Renal cortical epithelial cell (primary cell): ENCODE measurements at places on chromosomes 1 and 21. TPM values are rescaled to one million over a fixed set of nuclear protein-coding genes. Genes with fewer than 3 reads are reported as not detected.

- DNase-seq: no peak
Observed at GRCh38 chr1:11730429-11730891, 5.5 kb upstream of the AGTRAP start.

DNA sequence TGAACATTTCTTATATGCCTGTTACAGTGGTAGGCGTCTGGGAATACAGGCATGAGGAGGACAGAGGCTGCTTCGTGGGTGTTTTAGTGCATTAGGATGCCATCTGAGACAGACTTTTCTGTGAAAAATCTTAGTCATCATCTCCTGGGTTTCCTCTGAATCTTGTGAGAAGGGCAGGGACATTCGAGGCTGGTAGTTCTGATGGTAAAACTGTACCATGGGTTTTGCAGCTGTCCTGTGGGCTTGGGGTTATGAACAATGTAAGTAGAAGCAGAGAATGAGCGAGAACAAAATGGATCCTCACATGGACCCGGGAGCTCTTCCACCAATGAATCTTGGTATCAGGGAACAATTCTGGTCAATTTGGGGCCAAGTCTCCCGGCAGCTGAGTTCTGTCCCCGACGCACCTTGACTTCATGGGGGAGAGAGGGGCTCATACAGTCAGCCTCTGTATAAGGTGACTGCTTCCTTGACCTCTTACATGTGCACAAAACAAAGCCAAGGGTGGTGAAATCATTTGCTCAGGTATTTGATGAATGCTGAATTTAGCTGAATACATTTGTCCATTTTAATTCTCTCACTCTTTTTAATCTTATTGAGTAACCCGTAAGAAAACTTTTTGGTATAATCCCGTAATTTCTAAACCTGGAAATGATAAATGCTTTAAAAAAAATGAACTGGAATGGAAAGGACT is 63.6 kb upstream of the ERRFI1 start:
- DNase-seq: peak; percentile 65

- no peak for DNase-seq
Observed at GRCh38 chr1:46001081-46001785, 131.2 kb downstream of the PIK3R3 start.

- peak; percentile 81 for DNase-seq
Observed at GRCh38 chr1:154176337-154176736, 15.6 kb downstream of the TPM3 start.

GRCh38 chr1:219337588-219337987 is 163.9 kb downstream of the LYPLAL1 start:
- no peak for DNase-seq

GRCh38 chr1:16213013-16213412 is 561 bp upstream of the ARHGEF19 start:
- DNase-seq: no peak

GRCh38 chr1:59215766-59216291 is 81.1 kb upstream of the FGGY start:
- DNase-seq: no peak

DNA sequence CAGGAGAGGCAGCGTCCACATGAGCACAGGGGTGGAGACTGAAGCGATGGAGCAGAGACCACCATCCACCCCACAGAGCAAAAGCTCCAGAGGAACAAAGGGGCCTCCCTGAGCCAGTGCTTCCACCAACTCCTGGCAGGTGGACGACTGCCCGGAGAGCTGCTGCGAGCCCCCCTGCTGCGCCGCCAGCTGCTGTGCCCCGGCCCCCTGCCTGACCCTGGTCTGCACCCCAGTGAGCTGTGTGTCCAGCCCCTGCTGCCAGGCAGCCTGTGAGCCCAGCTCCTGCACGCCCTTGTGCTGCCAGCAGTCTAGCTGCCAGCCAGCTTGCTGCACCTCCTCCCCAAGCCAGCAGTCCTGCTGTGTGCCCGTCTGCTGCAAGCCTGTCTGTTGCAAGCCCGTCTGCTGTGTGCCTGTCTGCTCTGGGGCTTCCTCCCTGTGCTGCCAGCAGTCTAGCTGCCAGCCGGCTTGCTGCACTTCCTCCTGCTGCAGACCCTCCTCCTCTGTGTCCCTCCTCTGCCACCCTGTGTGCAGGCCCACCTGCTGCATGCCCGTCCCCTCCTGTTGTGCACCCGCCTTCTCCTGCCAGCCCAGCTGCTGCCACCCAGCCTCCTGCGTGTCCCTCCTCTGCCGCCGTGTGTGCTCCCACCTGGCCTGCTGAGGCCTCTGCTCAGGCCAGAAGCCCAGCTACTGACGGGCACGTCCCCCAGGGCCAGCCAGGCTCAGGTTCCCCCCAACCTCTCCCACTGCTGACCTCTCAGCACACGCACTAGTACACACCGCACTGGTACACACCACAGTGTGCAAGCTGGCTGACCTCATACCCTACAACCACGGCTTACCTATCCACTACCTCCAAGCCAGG is 5.4 kb downstream of the KRTAP10-12 start:
- DNase-seq: no peak

- DNase-seq: no peak
Observed at GRCh38 chr1:47564570-47564969, 126.7 kb downstream of the FOXD2 start.

GRCh38 chr1:186188736-186189135 is 186.3 kb downstream of the TPR start:
- no peak for DNase-seq

DNA sequence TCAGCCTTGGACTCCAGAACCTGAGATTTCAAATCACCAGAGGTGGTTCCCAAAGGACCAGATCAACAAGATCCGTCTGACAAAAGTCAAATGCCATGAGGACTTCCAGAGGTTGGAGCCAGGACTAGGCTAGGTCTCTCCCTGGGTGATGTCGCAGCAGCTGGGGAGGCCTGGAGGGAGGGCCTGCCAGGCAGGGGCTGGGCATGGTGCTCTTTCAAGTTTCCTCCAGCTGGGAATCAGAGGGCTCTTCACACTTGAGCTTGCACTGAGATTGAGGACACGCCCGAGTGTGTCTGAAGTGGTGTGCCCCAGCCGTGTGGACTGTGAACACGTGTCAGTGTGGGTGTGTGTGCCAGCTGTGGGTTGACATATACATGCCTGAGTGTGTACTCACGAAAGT is 21.3 kb upstream of the RSPO1 start:
- no peak for DNase-seq

GRCh38 chr1:179924268-179924667 is 30.3 kb upstream of the CEP350 start:
- DNase-seq: no peak

- DNase-seq: no peak
Observed at GRCh38 chr21:35220301-35220700, 171.2 kb upstream of the RUNX1 start.

DNA sequence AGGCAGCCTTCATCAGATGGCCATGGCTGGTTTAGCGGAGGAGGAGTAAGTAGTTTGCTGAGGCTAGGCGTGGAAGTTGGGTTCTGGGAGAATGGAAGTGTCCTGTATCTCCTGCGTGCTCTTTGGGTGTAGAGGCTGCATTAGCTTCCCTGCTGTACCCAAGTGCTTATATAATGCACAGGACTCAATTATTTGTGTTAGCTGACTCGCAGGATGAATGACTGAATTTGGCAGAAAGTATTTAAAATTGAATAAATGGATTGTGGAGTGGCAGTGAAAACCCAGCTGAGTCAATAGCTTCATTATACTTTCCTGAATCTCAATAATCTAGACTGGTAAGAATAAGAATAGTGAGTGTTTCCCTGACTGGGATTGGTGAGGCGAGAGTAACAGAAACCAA is 13.8 kb downstream of the DNTTIP2 start:
- no peak for DNase-seq

- no peak for DNase-seq
Observed at GRCh38 chr1:20685741-20686140, 24.6 kb upstream of the DDOST start.

- DNase-seq: no peak
Observed at GRCh38 chr1:204859861-204860267, 10.8 kb upstream of the NFASC start.

DNA sequence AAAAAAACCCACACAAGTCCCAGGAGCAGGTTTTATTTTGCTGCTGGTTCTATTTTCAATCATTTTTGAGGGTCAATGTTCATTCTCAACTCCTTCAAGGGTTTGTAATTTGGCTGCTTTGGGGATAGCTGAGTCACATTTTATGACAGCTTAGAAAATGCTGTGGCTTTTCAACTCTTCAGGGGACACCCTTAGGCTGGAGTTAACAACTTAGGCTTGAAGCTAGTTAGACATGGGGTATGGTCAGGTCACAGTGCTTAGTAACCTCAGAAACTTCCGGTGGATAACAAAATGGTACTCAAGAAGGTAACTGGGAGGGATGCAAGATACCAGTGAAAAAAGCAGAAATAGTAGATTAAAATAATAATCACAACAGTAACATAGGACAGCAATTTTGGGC is 308.8 kb downstream of the HHIPL2 start:
- DNase-seq: peak; percentile 27

DNA sequence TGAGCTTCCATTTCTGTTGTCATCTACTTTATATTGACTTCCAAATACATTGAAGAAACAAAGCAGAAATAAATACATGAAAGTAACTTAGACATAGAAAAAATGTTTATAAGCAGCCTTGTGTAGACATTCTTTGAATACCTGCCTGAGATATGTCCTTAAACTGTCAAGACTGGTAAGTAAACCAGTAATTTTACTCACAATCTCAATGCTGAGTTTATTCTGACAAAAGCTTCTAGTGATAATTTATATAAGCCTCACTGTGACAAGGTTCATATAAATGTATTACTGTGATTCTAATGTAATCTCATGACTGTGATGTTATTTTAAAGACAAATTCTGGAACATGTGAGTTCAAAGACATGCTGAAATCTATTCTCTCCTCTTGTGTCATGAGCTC is 516.7 kb upstream of the B3GALT2 start:
- DNase-seq: no peak

DNA sequence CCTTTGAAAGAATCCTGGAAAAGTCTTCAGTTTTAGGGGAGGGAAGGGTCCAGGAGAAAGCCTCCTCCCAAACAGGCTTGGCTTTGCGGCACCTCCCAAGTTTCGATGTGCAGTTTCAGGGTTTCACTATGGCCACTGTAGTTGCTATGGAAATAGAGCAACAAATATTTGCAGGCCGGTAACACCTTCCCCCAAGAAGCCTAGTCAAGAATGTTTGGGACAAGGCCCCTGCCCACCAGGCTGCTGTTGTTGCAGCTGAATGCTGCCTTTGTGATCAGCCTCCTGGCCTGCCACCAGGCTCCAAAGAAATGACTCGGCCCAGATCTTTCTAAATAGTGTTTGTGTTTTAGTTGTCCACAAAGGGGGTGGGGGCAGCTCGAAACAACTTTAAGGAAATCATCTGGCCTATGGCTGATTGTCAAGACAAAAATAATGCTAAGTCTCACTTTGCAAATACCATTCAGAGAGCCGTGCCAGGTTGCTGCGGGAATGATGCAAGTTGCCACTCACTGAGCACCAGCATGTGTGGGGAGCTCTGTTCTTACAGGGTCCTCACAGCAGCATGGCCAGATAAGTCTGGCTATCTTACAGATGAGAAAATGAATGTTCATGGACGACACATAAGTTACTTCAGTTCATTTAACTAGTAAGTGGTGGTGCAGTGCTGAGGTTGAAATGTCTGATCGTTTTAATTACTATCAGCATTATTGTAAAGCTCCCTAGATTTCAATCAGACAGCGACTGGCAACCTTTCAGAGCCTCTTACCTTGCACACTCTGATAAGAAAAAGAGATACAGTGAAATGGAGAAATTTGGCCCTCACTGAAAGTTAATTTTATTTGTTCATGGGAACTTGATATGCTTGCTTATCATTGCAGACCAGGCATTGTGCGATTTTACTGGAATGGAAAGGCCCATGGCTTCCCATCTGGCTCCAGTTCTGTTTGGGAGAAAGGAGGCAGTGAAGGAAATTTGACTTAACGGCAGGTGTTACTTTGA is 91.2 kb upstream of the JUN start:
- peak; percentile 82 for DNase-seq

GRCh38 chr1:67682659-67683197 is 2.3 kb upstream of the GADD45A start:
- peak; percentile 82 for DNase-seq

DNA sequence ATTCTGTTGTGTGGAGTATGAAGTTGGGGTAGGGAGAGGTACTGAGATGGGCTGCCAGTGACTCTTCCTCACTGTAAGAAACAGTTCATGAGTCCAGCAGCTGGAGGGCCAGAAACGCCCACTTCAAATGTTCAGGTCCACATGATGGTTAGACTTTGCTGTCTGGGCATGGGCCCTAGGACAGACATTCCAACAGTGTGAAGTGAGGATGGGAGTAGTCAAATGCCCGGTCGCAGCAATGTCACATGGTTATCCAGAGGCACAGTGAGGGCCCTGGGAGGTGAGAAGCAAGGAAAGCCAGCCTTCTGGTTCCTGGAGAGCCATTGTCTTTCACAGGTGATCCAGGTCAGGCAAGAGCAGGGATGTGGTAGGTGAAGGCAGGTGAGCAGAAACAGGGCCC is 304.4 kb downstream of the HHAT start:
- DNase-seq: no peak

GRCh38 chr1:40646315-40646714 is 19.2 kb downstream of the RIMS3 start:
- DNase-seq: peak; percentile 57

- DNase-seq: no peak
Observed at GRCh38 chr21:27677546-27677945, 710.7 kb upstream of the ADAMTS5 start.

GRCh38 chr1:102875756-102876155 is 232.6 kb downstream of the COL11A1 start:
- DNase-seq: no peak

DNA sequence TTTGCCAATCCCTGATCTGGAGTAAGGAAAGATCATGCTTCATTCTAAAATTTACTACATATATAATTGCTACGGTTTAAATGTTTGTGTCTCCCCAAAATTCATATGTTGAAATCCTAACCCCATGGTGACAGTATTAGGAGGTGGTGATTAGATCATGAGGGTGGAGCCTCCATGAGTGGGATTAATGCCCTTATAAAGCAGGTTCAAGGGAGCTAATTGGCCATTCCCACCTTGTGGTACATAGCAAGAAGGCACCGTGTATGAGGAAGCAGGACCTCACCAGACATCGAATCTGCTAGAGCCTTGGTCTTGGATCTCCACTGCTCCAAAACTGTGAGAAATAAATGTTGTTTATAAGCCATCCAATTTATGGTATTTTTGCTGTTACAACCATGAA is 55.5 kb downstream of the GADD45A start:
- no peak for DNase-seq

FAM163A gene
- total RNA-seq: not detected in 2 replicates

SPATA1 gene
- total RNA-seq: 1.3 TPM in 1 of 2 replicates, not detected in the other

SYT14 gene
- total RNA-seq: 10.8 and 14.2 TPM in 2 replicates

AKR1A1 gene
- total RNA-seq: 101 and 183 TPM in 2 replicates

IVL gene
- total RNA-seq: 0.15 and 2.4 TPM in 2 replicates

CCDC181 gene
- 3.8 and 6.0 TPM in 2 replicates for total RNA-seq
